ENCODE measurements at places on chromosomes 13 and 19.

GRCh38 chr13:40275636-40276035, 390.8 kb downstream of the FOXO1 start:
- no peak for DNase-seq

DNA sequence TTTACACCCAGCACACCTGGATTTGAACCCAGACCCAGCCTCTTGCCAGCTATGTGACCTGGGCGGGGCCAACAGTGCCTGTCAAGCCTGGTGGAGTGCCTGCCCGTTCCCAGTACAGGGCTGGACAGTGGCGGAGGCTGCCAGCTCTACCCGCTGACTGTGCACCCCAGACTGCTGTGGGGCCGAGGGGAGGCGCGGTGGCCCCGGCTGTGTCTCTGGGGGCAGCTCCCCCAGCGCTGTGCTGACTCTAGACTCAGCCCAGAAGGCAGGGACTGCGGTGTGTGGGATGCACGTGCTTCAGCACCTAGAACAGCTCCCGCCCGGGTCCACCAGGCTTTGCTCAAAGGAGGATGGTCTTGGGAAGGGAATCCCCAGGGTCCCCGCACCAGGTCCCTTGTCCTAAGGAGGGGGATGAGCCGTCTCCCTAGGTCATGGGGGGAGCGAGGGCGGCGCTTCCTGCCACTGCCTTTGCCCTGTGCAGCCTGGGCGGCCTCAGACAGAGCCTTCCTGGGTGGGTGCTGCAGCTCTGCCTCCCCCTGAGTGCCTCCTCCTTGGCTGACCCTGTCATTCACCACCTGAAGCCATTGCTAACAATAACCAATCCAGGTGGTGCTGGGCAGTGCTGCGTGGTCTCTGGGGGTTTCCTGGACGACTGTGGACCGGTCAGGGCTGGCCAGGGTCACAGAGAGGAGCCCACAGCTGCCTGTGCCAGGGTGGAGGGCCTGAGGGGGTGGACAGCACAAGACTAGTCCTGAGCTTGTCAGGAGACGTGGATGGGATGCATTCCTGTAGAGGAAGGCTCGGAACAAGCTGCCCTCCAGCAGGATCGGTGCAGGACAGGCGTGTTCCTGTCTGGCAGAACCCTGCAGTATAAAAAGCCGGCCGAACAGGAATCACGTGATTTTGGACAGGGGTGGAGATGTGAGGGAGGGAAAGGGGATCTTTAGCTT, 18.6 kb downstream of the TMEM255B start:
- peak; percentile 72 for DNase-seq

GRCh38 chr13:90686442-90686841, 661.0 kb upstream of the MIR17HG start:
- DNase-seq, result no peak

DNA sequence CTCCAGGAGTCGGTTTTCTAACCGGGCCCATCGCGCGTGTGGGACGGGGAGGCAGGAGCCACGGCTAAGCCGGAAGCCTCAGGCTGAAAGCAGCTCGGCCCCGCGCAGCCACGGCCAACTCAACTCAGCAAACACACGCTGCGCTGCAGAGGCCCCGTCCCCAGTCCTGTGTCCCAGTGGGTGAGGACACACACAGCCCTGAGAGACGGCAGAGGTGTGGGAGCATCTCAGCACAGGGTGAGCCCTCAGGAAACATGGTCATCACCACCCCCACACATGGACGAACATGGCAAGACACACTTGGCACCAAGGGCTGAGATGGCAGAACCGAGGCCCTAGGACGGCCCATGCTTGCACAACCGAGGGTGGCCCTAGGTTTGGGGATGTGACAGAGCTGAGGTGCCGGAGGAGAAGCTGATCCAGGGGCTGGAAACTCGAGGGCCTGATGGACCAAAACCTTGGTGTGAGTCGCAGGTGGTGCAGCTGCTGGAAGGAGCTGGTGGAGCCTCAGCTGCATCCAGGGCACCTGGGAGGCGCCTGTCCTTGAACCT, 29.0 kb upstream of the C13orf46 start:
- no peak for DNase-seq

GRCh38 chr19:46254776-46255175, 25.2 kb downstream of the IGFL1 start:
- DNase-seq, result no peak

DNA sequence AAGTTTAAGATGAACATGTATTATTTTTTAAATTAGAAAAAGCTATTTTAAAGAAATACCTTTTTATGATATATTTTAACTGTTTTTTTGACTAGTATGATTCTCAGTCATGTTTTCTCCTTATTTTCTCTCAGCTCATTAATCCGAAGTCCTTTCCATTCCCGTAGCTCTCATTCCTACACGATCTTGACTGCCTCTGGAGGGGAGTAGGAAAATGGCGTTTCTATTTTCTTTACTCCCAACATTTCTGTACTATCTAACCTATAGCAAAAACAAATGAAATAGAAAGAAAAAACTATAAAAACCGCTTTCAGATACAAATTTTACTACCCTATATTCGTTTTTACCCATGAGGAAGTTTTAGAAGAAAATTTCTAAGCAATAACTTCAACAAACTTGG, 343.8 kb downstream of the RBM26 start:
- no peak for DNase-seq

DNA sequence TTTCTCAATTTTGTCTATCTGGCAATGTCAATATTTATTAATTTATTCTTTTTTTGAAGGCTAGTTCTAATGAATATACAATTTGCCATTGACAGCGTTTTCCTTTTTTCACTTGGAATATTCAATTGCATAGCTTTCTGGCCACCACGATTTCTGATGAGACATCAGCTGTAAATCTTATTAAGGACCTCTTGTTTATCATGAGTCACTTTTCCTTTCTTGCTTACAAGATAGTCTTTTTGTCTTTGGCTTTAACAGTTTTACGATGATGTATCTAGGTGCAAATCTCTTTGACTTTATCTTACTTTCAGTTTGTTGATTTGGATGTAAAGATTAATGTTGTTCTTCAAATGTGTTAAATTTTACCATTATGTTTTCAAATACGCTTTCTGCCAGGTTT, 991.6 kb upstream of the SLC10A2 start:
- DNase-seq, result no peak

- DNase-seq, result peak; percentile 53
Observed at GRCh38 chr13:27375686-27376326, 48.6 kb upstream of the GTF3A start.

DNA sequence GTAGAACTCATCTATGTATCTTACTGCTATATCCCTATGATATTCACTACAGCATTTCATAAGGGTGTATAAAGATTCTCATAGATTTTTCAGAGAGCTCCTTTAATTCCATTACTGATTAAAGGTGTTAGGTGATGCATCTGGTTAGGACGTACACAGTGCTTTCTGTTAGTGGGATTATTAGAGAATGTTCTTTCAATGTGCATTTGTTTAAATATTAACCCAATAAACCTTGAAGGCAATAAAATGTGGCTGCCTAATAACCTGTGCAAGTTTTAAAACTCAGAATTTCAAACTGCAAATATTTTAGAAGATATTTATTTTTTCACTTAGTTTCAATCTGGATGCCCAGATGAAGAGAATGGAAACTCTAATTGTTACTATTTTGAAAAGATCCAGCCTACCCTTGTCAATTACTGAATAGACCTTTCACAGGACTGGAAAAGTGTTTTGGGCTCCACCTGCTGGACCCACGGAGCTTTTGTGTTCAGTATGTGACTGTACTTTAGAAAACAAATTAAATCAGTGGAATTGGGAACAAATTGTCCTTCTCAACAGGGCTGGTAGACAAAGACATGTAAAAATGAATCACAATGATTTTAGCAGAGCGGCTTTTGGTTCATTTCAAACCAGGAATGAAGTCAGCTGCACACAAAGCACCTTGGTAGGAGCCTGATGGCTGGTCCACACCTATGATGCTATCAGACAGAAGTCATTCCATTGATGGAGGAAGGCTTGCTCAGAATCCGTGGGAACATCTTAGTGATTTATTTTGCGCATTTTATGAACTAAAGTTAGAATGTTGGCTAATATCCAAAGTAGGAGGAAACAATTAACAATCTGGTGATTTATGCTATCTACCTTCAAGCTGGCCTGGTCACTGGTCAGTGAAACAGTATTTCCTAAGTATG, 89.4 kb upstream of the RAP2A start:
- peak; percentile 31 for DNase-seq

- peak; percentile 20 for DNase-seq
Observed at GRCh38 chr19:39645800-39646411, 9.8 kb upstream of the LGALS16 start.

DNA sequence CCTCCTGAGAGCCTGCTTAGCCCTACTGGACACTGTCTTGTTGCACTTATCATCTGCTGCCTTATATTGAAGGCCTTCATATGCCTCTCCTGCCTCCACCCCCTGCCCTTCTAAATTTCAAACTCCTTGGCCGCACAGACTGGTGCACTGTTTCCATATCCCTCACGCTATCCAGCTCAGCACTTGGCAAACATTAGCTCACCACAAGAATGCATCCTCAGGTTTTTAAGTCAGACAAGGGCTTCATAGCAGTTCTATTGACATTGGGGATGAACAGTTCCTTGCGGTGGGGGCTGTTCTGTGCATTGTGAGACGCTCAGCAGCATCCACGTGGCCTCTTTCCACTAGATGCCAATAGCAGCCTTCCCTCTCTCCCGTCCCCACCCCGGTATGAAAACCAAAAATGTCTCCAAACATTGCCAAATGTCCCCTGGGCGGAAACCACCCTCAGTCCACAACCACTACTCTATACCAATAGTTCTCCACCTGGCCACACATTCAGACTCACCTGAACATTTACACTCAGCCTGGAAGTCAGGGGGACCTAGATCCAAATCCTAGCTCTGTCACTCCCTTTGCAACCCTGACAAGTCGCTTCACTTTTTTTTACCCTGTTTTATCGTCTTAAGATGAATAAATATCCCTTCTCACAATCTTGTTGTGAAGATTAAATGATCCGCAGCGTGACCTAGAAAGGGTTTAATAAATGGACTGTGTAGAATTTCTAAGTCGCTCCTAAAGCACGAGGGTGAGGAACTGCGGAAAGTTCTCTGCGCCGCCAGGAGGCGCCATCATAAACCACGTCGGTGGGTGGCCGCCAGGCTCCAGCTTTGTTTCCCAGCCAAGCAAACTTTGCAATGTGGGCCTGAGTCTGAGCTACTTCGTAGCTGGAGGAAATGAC, 3.6 kb upstream of the CEACAM3 start:
- DNase-seq, result peak; percentile 70

DNA sequence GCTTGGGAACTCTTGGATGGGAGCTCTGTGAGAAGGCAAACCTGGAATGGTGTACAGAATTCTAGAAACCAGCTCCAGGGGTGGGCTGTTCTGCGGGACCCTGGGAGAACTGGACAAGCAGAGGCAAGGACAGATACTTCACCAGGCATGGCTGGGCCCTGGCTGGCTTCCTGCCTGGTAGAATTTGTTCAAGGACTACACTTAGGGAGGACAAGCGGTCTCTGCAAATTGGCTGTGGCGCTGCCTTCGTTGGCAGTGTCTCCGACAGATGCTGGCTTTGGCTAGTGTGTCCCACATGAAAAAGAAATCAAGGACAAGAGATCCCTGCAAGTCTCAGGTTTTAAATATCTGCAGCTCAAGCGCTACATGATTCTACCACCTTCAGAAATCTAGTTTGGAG, 12.4 kb downstream of the CEBPG start:
- DNase-seq, result no peak

GRCh38 chr13:35225582-35225981, 250.9 kb downstream of the MAB21L1 start:
- no peak for DNase-seq

GRCh38 chr19:11984986-11985385, 20.1 kb downstream of the ZNF763 start:
- DNase-seq, result peak; percentile 42

DNA sequence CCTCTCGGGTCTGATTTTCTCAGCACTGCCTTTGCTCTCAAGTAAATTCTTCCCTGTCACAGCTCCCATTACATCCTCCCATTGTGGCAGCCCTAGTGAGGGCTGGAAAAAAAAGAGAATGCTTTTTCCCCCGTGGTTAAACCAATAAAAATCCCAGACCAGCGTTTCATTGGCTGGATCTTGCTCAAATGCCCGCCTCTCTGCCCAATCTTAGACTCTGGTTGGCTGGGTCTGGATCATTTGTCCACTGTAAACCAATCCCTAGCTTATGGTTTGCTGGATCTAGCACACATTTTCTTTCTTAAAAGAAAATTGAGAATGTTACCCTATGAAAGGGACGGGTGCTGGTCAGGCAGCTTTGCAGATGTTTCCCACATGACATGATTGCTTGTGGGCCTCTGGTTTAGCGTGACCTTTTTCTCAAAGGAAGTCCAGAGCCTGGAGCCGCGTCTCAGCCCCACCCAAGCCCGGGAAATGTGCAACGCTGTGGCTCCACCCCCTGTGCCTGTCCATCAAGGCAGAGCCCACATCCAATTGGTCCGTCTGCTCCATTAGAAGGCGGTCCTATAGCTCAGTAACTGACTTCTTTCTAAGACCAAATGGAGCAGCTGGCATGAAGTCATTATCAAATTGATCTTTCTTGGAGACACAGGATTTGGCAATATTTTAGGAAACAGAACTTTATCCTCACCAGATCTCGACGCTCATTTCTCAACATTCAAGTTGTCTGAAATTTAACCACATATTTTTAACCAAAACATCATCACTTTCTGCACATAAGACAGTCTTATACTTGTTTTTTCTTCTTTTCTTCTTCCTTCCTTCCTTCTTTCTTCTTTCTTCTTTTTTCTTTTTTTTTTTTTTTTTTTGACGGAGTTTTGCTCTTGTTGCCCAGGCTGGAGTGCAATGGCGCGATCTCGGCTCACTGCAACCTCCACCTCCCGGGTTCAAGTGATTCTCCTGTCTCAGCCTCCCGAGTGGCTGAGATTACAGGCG, 2.6 kb upstream of the MCEMP1 start:
- peak; percentile 89 for DNase-seq

- peak; percentile 21 for DNase-seq
Observed at GRCh38 chr19:56838024-56838908, 2.3 kb downstream of the PEG3 start.

- DNase-seq, result no peak
Observed at GRCh38 chr19:17866964-17867486, 4.7 kb upstream of the SLC5A5 start.

- no peak for DNase-seq
Observed at GRCh38 chr19:287381-287871, 3.8 kb downstream of the PLPP2 start.

GRCh38 chr13:38566023-38566422, 120.9 kb upstream of the FREM2 start:
- no peak for DNase-seq

DNA sequence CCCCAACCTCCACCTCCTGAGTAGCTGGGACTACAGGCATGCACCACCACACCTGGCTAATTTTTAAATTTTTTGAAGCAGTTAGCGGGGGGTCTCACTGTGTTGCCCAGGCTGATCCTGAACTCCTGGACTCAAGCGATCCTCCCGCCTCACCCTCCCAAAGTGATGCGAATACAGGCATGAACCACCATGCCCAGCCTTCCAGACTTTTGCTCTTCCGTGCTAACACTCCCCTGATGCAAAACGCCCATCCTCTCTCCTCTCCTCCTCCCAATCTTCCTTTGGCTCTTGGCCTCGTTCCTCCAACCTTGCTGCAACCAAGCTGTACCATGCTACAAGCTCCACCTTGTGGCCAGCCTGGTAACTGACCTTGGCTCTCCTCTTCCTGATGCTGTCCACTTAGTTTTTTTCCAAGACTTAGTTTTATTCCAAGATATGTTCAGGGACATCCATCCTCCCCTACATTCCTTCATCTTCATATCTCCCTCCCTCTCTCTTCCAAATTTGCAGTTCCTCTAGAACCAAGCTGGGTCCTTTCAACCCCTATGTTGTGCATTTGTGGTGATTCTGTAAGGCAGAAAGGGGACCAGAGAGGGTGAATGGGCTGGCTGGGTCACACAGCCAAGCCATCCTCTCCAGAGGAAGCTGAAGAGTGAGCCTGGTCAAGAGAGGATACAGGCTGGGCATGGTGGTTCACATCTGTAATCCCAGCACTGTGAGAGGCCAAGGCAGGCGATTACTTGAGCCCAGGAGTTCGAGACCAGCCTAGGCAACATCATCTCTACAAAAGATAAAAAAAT, 32.8 kb downstream of the TINCR start:
- DNase-seq, result no peak
